Fibroblast of gingiva (primary cell): ENCODE measurements at places on chromosomes 13 and 19.

GRCh38 chr19:56306016-56306415, 8.6 kb downstream of the ZSCAN5A start:
- no peak for DNase-seq

- no peak for DNase-seq
These were observed 108.2 kb downstream of the GNG7 start for GRCh38 chr19:2594319-2594718.

DNA sequence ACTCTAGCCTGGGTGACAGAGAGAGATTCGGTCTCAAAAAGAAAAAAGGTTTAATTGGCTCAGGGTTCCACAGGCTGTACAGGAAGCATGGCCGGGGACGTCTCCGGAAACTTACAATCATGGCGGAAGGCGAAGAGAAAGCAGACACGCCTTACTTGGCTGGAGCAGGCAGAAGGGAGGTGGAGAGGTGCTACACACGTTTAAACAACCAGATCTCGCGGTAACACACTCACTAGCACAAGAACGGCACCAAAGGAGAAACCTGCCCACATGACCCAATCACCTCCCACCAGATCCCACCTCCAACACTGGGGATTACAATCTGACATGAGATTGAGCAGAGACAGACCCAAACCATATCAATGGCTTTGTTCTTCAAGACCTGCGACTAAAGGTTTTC, 12.8 kb downstream of the CASP14 start:
- no peak for DNase-seq

GRCh38 chr19:14030997-14031718, 404 bp upstream of the IL27RA start:
- no peak for DNase-seq

DNA sequence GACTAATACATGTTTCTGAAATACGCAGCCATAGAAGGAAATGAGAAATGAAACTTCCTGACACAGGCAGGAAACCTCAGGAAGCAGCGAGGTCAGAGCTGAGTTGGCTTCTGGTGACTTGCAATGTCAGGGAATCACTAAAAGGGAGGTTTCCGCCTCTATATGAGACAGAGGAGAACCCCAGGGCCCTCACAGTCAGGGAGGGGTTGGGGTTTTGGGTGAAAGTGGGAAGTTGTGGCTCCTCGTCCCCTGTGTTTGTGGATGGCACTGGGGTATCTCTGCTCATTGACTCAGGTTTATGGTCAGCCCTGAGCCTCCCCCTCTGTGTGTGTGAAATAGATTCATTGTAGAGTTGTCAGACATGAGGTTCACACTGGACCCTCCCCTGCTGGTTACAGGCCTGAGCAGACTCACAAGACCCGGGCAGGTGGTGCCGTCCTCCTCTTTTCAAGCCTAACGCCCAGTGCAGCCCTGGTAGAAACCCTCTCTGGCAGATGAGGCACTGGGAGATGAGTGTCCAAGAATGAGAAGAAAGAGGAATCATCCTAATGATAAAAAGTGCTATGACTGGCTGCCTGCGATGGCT, 5.5 kb upstream of the LILRA6 start:
- no peak for DNase-seq

GRCh38 chr19:14061081-14061749, 661 bp downstream of the PALM3 start:
- no peak for DNase-seq

GRCh38 chr13:20127262-20127561, 33.6 kb downstream of the GJA3 start:
- DNase-seq = no peak

DNA sequence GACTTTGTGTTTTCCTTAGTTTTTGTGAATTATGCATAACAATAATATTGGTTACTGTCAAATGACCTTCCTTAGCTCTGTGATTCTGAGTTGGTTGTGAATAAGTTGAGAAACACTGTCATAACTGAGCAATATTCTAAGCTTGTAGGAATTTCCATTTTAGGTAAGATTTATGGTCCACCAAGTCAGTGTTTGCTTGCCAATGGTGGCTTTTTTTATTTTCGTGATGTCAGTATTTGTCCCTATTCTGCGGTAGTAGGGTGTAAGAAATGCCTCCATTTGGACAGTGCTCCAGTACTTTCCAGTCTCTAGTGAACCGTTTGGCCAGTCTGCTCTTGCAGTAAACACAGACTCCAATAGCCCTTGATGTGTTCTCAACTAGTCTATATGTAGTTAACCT, 94.7 kb downstream of the FRY start:
- no peak for DNase-seq

DNA sequence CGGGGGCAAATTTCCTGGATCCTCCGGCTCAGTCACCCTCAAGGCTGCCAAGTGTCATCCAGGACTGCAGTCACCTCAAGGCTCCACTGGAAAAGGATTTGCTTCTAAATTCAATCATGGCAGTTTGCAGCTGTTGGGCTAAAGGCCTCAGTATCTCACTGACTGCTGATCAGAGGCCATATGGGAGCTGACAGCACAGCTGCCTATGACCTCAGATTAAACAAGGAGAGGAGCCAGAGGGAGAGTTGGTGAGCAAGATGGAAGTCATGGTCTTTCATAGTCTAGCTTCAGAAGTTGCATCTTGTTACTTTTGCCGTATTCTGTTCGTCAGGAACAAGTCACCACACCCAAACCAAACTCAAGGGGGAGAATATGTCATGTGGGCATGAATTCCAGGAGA, 849.7 kb downstream of the UQCRFS1 start:
- no peak for DNase-seq

DNA sequence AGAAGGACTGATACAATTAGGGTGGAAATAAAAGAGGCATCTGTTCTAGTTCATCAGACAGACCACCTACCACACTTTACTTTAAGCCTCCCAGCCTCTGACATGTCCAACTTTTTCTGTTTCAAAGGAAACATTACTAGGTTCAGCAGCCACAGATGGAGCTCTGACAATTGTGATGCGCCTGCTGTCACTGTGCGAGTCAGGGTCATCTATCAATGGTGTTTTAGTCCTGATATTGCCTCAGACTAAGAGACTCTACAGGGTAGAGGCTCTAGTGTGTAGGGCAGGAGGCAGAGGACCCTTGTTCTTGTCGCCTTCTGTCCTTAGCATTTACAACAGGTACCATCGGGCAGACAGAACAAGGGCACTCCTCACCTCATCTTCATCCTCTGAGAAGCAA, 685.0 kb upstream of the SGCG start:
- no peak for DNase-seq

DNA sequence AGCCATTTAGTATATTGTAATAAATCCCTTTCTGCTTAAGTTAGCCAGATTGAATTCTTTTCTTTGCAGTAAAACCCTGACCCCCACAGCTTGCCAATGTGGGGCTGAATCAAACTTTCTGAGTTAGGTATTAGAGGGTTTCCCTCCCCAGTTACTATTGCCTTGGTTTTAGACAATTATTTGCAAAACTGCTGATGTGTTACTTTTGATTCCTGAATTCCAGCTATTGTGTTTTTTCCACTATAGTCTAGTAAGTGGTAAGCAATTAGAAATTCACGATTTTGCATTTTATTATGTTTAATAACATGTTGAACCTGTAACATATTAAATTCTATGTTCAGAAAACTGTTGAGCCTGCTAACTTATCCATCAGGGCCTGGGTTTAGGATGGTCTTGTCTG, 391.5 kb downstream of the DLEU7 start:
- no peak for DNase-seq

- no peak for DNase-seq
These were observed 105.2 kb downstream of the INSR start for GRCh38 chr19:7188698-7189629.

GRCh38 chr19:45887200-45887710, 1.3 kb upstream of the IRF2BP1 start:
- DNase-seq = no peak

DNA sequence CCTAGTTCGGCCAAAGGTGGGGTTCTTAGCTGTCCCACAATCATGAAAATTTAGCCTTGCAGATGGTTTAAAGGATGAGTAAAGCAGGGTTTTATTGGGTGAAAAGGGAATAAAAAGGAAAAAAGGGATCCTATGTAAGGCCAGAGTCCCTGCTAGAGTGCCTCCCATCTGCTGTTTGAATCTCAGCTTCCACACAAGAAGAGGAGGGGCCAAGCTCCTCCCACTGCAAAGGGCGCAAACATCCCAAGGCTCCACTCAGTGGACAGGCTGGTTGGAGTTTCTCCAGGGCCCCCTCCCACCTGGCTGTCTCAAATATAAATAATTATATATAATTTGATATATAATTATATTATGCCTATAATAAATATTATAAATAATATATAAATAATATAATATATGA, 1272.1 kb upstream of the PCDH20 start:
- DNase-seq = no peak

DNA sequence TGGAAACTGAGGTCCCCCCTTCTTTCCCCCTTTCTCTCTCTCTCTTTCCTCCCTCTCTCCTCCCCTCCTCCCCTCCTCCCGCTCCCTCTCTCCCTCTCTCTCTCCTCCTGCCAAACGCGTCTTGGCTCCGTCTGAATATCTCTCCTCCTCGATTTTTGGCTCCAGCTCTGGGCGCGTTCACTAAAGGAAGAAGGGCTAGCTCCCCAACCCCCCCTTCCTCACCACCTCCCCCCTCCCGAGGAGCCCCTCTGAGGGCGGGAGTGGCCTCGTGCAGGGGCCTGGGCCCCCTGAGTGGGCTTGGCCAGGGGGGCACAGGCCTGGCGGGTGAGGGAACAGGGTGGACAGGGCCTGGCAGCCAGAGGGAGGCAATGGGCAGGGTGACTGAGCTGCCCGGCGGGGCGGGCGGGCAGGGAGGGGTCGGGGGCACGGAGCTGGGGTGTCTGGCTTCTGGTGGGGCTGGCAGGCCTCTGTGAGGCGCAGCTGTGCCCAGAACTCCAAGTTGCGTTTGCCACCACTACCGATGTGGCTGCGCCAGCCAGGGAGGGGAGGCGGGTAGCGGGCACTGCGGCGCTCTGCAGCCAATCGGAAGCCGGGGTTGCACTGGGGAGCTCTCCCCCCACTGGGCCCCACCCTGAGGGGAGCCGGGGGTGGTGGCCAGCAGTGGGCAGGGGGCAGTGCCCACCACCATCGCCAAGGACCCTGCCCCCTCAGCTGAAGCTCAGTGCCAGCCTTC, 7.1 kb downstream of the NFIX start:
- peak; percentile 82 for DNase-seq

- DNase-seq = no peak
These were observed 661 bp upstream of the MIR17HG start for GRCh38 chr13:91346850-91347201.

DNA sequence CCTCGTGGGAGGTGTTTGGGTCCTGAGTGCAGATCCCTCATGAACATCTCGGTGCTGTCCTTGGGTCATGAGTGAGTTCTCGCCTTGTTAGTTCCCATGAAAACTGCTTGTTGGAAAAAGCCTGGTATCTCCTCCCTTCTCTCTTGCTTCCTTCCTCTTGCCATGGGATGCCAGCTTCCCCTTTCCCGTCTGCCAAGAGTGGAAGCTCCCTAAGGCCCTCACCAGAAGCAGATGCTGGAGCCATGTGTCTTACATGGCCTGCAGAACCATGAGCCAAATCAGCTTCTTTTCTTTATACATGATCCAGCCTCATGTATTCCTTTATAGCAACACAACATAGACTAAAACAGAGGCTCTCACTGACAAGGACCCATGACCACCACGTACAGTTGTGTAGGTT, 8.2 kb downstream of the ADGRE2 start:
- DNase-seq = no peak

GRCh38 chr13:44385401-44385800, 11.8 kb downstream of the SERP2 start:
- peak; percentile 39 for DNase-seq

GRCh38 chr13:64640002-64640401, 2590.1 kb downstream of the PCDH9 start:
- no peak for DNase-seq

- no peak for DNase-seq
These were observed 778 bp downstream of the ZNF230 start for GRCh38 chr19:44003461-44004009.

- DNase-seq = no peak
These were observed 398.3 kb downstream of the RFC3 start for GRCh38 chr13:34216256-34216655.

GRCh38 chr13:37295071-37295470, 189.6 kb upstream of the CSNK1A1L start:
- DNase-seq = no peak

DNA sequence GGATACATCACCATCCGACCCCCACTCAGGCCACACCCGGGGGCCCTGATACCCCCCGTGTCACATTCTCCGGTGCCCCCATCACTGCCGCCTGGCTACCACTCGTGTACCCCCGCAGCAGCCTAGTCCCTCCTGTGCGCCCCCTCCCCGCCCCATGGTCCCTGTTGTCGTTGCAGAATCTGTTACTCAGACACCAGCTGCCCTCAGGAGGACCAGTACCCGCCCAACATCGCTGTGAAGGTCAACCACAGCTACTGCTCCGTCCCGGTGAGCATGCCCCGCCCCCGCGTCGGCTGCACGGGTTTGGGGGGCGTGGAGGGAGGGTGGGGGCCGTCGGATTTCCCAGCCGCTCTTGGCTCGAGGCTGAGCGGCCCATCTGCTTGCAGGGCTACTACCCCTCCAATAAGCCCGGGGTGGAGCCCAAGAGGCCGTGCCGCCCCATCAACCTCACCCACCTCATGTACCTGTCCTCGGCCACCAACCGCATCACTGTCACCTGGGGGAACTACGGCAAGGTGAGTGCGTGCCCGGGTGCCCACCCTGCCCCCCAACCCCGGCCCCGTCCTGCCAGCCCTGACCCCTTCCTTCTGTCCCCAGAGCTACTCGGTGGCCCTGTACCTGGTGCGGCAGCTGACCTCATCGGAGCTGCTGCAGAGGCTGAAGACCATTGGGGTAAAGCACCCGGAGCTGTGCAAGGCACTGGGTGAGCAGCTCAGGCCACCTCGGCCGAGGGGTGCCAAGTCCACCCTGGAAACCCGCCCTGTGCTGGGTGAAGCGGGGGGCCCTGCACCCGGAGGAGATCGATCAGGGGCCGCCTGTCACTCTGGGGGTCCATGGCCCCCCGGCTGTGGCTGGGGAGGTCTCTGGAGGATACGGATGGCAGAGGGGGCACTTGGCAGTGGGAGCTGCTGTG, 21.1 kb downstream of the PIAS4 start:
- DNase-seq = no peak

GRCh38 chr19:40358773-40359172, 10.3 kb downstream of the PLD3 start:
- DNase-seq = no peak

DNA sequence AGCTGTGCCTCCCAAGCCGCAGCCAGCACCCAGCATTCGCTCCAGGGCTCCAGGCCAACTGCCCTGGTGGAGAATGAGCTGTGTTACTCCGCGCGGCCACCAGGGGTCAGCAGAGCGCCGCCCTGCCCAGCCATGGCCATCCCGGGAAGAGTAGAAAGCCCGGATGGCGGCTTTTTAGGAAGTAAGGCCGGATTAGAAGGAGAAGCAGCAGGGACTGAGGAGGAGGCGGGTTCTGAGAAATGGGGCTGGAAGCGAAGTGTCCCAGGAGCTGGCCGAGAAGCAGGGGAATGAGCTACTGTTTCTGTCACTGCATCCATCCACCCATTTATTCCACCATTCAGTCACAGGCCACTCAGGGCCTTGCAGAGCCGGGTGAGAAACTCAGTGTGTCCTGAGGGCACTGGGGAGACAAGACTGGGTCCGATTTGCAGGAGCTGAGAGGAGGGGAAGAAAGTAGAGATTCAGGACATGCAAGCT, 6.6 kb upstream of the NPAS1 start:
- peak; percentile 44 for DNase-seq
